ENCODE measurements at places on chromosomes 7 and 10.

GRCh38 chr7:151383638-151384351 lies 26.0 kb downstream of the WDR86 start:
- DNase-seq, result no peak
- H3K27ac ChIP-seq, result no peak overlapping the region
- peaks cover 4% of the 10 kb centered on the region for H3K4me1 ChIP-seq

DNA sequence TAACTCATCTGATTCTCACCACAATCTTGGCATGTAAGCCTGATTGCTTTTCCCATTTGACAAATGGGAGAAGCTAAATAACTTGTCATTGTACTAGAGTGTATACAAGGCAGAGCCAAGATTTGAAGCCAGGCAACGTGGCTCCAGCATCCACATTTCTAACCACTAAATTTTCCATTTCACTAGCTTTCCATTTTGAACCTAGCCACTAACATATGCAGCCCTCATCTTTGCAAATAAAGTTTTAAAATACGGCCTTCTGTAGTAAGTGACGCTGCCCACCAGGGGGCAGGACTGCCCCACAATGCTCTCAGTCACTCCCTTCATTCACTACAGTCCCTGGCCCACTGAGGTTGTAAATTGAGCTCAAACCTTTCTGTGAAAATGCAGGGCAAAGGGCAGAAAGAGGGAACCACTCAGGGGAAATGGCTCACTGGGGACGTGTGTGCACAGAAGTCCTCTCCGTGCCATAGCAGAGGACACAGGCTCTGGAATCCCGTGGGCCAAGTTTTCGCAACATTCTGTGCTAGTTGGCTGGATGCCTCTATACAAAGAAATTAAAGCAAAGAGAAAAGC lies 315.7 kb downstream of the TNS3 start:
- peak; percentile 35 for DNase-seq
- no peak overlapping the region for H3K4me3 ChIP-seq
- no peaks in the 10 kb centered on the region for H3K36me3 ChIP-seq
- no peak overlapping the region for H3K27ac ChIP-seq

GRCh38 chr10:14656052-14656730 lies 118.5 kb downstream of the FAM107B start:
- DNase-seq, result no peak
- H3K27me3 ChIP-seq, result peaks cover 3% of the 10 kb centered on the region
- H3K36me3 ChIP-seq, result peaks cover 13% of the 10 kb centered on the region
- no peak overlapping the region for H3K4me3 ChIP-seq
- peaks cover 84% of the 10 kb centered on the region for H3K4me1 ChIP-seq

DNA sequence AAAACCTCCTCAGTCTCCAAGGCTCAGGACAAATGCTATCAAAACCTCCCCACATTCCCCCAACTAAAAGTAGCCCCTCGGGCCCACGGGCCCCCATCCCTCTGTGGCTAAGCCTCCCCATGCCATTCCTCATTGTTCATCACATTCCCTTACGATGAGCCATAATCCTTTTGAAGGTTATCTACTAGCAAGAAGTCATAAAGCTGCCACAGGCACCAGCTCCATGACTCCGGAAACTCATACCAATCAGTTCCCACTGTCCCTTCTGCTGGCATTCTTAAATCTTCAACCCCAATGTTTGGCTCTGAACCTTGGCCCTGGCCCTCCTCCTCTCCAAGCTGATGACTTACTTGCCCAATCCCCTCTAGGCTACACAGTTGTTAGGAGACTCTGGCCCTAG lies 19.4 kb upstream of the TM9SF3 start:
- no peak for DNase-seq
- H3K27ac ChIP-seq, result no peak overlapping the region
- no peaks in the 10 kb centered on the region for H3K36me3 ChIP-seq
- H3K27me3 ChIP-seq, result peaks cover 8% of the 10 kb centered on the region

Measured in T-helper 2 cell treated with Interferon-gamma antibody and Interleukin-4, amounts not matched to agents 5 μg/mL and 100 μg/mL, for 36 hours (primary cell).